ENCODE measurements at places on chromosomes 1 and 21.

DNA sequence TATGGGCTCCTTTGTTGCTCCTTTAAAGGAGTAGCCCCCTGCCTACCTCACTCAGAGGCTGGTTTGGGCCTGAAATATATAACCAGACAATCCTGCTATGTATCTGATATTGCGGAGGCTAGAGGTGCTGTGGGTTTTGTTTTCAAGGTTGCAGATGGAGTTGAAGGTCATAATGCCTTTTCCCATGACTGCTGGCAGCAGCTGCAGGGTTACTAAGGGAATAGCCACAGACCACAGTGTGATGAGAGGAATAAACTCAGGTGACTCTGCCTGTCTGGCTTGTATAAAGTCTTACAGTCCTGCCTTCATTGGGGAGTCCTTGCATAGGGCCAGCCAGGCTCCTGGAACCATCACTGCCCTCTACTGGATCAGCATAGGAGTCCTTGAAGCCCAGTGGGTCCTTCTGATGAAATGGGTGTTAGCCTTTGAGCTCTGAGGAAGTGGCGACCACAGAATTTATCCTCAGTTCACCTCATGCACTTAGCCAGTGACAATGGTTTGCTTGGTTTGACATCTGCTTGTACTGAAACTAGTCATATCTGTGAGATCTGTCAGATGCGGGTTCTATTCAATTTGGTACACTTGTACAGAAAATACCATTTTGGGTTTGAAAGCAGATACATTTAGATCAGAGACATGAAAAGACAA is 174.4 kb upstream of the HMCN1 start:
- peak; percentile 41 for DNase-seq

- no peak for DNase-seq
These were observed 131.0 kb downstream of the XPR1 start for GRCh38 chr1:180762796-180763195.

GRCh38 chr1:15944308-15945010 is 31.4 kb downstream of the ZBTB17 start:
- DNase-seq: no peak

DNA sequence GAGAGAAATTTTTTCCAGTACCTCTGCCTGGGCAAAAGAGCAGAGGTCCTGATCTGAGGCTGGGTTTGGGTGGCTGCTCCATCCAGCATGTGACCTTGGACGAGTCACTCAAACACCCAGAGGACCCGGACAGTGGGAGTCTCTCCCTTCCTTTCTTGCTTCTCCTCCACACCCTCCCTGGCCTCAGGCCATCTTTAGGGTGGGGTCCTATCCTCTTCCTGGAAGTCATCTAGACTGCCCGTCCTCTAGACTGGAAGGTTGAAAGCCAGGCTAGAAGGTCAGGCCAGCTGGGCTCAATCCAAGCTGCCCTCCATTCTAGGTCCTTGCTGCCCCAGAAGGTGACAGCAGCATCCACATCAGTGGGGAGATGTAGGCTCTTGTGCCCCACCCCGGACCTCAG is 599.5 kb downstream of the MATN1 start:
- DNase-seq: no peak

DNA sequence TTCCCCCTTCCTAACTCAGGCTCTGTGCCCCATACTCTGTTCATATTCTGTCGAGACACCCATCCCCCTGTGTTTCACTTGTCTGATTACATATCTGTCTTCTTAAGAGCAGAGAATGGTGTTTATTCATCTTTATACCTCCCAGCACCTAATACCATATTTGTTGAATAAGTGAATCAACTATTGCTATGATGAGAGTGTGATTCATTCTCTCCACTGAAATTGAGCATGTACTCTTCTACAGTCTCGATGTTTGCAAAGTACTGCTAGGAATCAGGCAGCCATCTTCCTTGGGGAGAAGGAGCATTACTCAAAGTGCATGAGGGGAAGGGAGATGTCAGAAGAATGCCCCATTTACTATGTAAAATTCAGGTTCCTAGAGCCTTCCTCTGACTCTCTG is 27.0 kb downstream of the TBX15 start:
- DNase-seq: no peak

GRCh38 chr1:68633141-68633919 is 136.4 kb upstream of the DEPDC1 start:
- peak; percentile 6 for DNase-seq

DNA sequence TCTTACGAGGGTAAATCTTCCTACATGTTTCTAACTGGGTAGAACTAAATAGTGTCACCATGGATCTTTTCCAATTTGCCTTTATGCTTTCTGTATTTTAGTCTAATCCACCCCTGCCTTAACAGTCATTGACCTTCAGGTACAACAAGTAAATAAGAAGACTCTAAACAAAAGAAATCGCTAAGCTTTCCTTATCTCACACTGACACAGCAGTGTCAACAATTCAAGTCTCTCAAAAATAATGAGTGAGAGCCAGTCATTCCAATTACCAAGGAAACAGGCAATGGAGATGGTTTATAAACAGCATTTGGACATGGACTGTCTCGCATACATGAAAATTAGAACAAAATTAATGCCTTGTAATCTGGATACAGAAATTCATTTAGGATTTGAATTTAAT is 365.8 kb downstream of the VAV3 start:
- DNase-seq: no peak

GRCh38 chr1:63691701-63692425 is 82.0 kb upstream of the ROR1 start:
- no peak for DNase-seq

DNA sequence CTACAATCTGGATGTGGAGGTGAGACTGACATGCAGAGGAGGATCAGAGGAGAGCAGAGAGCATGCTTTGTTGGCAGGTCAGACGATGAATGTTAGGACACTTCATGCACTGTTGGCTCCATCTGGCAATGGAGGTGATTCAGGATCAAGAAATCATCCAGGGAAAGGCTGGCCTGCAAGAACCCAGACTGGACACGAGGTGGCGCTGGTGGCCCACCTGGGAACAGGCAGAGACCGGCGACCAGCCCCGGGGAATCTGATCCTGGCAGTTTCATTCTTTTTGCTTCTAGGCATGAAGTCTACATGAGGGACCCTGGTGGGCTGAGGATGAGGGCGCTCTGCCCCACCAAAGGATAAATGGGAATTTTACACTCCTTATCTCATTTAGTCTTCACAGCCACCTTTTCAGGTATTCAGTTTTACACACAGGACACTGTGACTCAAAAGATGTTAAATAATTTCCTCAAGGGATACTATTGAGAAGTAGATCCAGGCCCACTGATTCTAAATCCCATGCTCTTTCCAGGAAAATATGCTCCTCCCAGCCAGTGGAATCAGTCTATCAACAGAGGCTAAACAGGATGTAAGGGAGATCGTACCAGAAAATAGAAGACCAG is 26.2 kb upstream of the SCMH1 start:
- peak; percentile 87 for DNase-seq

DNA sequence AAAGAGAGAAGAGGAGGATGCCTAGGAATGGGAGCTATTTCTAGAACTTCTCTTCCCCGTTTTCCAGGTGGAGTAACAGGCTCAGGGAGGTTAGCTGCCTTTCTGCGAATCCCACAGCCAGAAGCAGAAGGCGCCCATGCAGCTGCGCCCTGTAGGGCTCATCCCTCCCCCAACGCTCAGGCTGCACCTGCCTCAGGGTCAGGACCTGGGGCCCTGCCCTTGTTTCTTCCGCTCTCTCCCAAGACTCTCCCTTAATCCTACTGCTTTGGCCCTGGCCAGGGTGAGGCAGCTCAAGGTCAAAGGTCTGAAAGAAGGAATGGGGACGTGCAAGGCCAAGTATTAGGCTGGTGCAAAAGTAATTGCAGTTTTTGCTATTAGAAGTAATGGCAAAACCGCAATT is 30.5 kb upstream of the PADI2 start:
- no peak for DNase-seq

GRCh38 chr1:11842154-11843041 is 5.2 kb downstream of the NPPA start:
- peak; percentile 12 for DNase-seq
